ENCODE measurements at places on chromosomes 11 and 22.

DNA sequence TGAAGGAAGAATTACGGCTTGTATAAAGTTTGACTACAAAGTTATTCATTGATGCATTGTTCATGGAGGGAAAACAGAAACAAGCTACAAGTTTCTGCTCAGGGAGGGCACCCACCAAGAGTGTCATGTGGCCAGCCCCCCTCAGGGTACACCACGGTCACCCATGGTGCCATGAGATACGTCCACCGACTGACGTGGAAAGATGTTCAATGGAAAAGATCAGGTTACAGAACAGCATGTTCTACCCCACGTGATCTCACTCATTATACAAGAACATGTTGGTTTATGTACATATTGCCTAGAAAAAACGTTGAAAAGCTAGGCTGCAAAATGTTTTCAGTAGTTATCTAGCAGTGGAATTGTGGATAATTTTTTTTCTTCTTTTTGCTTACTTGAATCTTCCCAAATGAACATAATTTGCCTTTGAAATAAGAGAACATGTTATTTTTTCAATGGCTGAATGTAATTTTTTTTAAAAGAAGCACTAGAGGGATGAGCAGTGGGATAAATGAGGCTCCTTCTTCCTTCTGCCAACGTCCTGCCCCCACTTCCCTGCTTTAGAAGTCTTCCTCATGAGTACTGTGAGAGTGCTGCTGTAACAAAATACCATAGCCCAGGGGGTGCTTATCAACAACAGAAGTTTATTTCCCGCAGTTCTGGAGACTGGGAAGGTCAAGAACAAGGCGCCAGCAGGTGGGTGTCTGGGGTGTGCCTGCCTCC is 22.5 kb downstream of the RCN1 start:
- DNase-seq = no peak

- no peak for DNase-seq
Measured at GRCh38 chr11:72114570-72114969, 2.1 kb upstream of the ANAPC15 start.

DNA sequence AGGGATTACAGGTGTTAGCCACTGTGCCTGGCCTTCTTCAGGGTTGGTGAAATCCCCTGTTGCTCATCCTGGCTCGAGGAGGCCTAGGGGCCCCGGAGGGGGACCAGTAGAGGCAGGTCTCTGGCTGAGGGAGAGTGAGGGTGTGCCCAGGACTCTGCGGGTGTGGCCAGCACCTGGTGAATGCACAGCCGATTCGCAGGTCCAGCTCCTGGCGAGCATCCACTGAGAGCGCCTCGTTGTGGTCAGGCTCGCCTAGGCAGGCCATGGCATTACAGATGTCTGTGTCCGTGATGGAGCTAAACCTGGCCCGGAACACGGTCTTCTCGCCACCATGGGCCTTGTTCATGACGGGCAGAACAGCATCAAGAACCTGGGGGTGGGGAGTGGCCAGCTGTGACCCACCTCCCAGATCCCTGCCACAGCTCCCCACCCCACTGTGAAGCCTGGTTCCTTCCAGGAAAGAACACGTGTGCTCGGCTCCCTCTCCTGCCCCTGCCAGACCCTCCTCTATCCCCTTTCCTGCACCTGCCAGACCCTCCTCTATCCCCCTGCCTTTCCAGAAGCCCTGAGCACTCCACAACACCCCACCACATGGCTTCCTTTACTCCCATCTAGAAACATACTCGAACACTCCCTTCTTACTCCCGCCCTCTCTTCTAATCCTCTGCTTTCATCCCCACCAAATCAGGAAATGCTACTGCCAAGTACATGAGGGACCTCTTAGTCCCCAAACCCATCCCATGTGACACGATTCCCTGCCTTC is 12.4 kb downstream of the TOP3B start:
- no peak for DNase-seq

- DNase-seq = no peak
Measured at GRCh38 chr11:4748438-4748837, 21.3 kb downstream of the OR51F1 start.

DNA sequence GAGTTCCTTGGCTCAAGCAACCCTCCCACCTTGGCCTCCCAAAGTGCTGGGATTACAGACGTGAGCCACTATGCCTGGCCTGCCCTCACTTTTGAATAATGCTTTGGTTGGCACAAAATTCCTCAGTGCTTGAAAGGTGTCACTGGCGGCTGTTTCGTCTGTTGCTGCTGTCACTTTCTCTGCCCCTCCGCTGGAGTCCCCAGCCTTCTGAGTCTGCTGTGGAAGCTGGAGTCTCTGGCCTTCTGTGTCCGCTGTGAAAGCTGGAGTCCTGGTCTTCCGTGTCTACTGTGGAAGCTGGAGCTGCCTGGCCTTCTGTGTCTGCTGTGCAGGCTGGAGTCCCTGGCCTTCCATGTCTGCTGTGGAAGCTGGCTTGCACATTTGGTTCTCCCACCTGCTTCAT is 4.9 kb upstream of the KRTAP5-1 start:
- DNase-seq = no peak

- DNase-seq = no peak
Measured at GRCh38 chr22:45450921-45451651, 37.6 kb downstream of the RIBC2 start.

GRCh38 chr11:122304973-122305372 is 189.0 kb upstream of the BLID start:
- DNase-seq = no peak

DNA sequence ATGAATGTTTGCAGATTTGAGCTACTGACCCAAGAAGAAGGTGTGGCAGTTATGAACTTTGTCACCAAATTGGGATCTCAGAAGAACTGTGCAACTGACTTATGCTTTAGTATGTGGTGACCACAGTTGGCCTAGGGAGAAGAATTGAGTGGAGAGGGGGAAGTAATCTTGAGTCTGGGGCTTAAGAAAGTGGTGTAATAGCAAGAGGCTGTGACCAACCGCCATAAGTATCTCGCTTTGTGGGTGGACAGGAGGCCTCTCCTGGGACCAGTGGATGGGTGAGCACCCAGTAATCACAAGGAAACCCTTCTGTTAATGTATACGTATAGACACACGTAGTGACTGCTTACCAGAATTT is 12.7 kb upstream of the IL10RA start:
- no peak for DNase-seq

- no peak for DNase-seq
Measured at GRCh38 chr11:31822175-31822926, 11.2 kb upstream of the PAX6 start.

DNA sequence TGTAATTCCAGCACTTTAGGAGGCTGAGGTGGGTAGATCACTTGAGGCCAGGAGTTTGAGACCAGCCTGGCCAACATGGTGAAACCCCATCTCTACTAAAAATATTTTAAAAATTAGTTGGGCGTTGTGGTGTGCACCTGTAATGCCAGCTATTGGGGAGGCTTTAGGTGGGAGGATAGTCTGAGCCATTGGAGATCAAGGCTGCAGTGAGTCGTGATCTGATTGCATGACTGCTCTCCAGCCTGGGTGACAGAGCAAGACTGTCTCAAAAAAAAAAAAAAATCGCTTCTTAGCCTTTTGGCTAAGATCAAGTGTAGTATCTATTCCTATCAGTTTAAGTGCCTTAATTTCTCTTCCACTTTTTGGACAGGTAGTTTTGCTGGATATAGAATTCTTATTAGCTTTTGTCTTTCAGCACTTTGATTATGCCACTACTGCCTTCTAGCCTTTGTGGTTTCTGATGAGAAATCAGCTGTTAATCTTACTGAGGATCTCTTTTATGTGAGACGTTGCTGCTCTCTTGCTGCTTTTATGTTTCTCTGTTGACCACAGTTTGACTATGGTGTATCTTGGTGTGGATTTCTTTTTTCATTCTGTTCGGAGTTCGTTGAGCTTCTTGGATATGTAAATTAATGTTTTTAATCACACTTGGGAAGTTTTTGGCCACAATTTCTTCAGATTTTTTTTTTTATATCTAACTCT is 24.7 kb downstream of the CHEK1 start:
- DNase-seq = no peak

DNA sequence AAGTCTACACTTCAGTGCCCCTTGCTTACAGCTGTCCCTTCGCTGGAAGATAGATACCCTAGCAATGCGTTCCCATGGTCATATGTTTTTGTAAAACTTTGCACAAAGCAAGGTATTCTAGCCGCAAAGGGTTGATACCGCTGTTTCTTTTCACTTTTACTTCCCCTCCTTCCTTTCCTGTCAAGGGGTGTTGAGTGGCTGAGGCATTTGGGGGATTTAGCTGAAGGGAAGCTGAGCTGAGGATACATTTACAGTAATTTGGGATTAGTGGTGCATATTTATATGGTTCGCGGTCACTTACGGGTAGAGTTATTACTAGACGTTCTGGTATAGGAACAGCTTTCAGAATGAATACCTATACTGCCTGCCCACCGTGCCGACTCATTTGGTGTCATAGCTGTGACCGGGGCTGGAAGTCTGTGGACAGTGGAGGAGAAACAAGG is 86.9 kb upstream of the WNT11 start:
- no peak for DNase-seq

GRCh38 chr11:8063324-8063723 is 17.7 kb upstream of the TUB start:
- DNase-seq = no peak

- no peak for DNase-seq
Measured at GRCh38 chr11:17743808-17744119, 9.2 kb downstream of the KCNC1 start.

DNA sequence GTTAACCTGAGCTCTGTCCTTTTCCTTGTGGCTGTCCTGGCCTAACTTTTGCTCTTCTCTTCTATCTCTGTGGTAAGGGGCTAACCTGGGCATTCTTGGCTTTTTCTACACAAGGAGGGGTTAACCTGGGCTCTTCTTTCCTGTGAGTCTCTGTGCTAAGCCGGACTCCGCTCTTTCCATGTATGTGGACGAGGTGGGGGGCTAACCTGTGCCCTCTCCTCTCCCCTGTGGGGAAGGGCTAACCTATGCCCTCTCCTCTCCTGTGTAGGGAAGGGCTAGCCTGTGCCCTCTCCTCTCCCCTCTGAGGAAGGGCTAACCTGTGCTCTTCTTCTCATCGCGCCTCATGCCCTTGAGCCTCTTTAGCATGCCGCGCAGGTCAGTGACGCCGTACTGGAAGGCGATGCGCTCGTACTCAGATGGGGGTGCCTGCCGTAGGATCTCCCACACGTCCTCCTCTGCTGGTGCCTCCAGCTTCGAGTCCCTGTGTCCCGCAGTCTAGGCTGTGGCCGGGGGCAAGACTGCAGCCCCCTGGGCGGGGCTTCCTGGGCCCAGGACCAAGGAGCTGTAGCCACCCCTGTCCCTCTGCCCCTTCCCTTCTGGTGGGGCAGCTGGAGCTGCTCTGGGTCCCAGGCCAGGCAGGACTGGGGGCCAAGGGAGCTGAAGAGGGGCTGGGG is 6.5 kb downstream of the MYBPC3 start:
- no peak for DNase-seq

- no peak for DNase-seq
Measured at GRCh38 chr11:121889186-121889585, 226.8 kb downstream of the BLID start.

GRCh38 chr22:17880020-17880419 is 105.8 kb upstream of the BID start:
- no peak for DNase-seq

GRCh38 chr11:107076832-107077231 is 58.6 kb upstream of the GUCY1A2 start:
- DNase-seq = no peak

Measured in cerebellar nuclear complex (tissue), 1 donor.